ENCODE measurements at places on chromosomes 3 and 15.

GRCh38 chr15:58526647-58527192, 94.9 kb downstream of the LIPC start:
- no peak for DNase-seq

- peak; percentile 40 for DNase-seq
Observed at GRCh38 chr15:90059208-90059985, 42.9 kb downstream of the IDH2 start.

DNA sequence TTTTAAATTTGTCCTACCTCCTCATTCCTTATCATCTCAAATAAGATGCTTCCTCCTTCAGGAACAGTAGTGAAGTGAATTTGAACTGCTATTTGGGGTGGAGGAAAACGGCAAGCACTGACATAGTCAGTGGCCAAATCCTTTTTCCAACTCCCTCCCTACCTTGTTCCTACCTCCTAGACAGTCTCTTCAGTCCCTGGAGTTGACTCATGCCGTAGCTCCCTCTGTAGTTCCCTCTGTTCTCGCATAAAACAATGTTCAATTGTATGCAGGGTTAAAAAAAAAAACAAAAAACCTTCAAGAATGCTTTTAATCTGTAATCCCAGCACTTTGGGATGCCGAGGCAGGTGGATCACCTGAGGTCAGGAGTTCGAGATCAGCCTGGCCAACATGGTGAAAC, 1.4 kb downstream of the UBR1 start:
- no peak for DNase-seq

GRCh38 chr3:23294770-23295387, 91.8 kb downstream of the UBE2E2 start:
- DNase-seq: no peak

GRCh38 chr3:120469440-120469839, 18.6 kb upstream of the FSTL1 start:
- no peak for DNase-seq

GRCh38 chr15:100311154-100311625, 30.6 kb downstream of the ADAMTS17 start:
- DNase-seq: peak; percentile 24

DNA sequence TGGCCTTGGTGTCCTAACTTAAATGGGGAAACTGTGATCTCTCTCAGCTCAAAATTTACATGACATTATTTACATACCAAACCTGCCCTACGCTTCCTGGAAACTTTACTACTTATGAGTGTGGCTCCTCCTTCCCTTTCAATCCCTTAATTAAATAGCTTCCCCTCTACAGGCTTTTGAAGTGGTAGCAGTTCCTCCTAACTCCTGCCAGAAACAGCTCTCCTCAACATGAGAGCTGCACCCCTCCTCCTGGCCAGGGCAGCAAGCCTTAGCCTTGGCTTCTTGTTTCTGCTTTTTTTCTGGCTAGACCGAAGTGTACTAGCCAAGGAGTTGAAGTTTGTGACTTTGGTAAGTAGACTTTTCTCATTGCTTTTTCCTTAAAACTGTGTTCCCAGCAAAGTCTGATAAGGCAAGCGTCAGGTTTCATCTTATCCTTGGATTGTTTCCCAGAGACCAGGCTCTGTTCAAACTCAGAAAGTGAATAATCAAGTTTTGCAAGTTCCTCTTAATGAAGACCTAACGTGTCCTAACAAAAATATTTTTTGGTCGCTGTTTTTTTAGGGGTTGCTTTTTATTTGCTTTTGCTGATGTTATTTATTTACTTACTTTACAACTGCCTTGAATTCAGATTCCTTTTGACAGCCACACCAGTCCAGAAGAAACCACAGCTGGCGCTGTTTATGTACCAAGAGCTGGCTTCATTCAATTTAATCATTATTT, at the start of gene ACP3:
Gene ACP3 (plus strand): TSS at position 179 of the 720 bp plus-strand sequence. CDS start 50 bp downstream, at position 229.
- DNase-seq: peak; percentile 7

DNA sequence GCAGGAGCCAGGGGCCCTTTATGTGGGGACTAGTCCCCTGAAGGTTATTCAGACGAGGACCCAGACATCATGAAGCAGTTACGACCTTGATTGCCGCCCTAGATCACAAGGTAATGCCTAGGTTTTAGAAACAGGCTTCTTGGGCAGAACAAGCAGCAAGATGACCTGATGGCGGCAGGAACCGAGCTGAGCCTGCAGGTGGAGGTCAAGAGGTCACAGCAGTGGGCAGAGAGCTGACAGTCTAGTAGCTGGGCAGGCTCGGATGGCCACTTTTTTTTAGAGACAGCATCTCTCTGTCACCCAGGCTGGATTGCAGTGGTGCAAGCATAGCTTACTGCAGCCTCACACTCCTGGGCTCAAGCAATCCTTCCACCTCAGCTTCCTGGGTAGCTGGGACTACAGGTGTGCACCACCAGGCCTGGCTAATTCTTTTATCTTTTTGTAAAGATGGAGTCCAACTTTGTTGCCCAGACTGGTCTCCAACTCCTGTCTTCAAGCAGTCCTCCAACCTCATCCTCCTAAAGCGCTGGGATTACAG, 83.5 kb upstream of the ABHD17C start:
- DNase-seq: no peak

GRCh38 chr15:54564166-54564565, 585.9 kb downstream of the UNC13C start:
- DNase-seq: no peak

DNA sequence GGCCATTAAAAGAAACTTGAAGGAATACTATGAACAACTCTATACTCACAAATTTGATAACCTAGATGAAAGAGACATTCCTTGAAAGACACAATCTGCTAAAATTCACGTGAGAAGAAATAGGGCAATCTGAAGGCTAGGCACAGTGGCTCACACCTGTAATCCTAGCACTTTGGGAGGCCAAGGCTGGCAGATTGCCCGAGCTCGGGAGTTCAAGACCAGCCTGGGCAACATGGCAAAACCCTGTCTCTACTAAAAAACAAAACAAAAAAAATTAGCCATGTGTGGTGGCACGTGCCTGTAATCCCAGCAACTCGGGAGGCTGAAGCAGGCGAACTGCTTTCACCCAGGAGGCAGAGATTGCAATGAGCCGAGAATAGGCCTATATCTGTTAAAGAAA, 104.8 kb downstream of the HES1 start:
- DNase-seq: no peak

GRCh38 chr15:100572362-100572983, 29.5 kb downstream of the LINS1 start:
- no peak for DNase-seq

DNA sequence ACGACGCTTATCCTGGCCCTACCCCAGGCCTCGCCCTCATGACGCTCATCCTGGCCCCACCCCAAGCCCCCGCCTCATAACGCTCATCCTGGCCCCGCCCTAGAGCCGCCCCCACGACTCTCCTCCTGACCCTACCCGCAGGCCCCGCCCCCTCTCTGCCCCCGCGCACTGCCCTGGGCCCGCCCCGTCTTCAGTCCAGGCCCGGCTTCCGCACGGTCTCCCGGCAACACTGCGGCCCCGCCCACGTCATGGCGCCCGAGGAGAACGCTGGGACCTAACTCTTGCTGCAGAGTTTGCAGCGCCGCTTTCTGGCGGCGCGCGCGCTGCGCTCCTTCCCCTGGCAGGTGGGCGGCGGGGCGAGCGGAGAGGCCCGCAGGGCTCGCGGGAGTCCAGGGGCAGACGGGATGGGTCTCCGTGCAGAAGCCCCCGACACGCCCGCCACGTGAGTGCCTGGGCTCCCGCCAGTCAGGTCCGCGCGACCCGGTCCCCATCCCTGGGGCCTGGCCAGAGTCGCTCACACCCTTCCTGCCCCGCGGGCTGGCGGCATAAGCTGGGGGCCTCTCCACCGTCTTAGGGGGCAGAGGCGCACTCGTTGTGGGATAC, 52.5 kb upstream of the ROPN1B start:
- peak; percentile 98 for DNase-seq

DNA sequence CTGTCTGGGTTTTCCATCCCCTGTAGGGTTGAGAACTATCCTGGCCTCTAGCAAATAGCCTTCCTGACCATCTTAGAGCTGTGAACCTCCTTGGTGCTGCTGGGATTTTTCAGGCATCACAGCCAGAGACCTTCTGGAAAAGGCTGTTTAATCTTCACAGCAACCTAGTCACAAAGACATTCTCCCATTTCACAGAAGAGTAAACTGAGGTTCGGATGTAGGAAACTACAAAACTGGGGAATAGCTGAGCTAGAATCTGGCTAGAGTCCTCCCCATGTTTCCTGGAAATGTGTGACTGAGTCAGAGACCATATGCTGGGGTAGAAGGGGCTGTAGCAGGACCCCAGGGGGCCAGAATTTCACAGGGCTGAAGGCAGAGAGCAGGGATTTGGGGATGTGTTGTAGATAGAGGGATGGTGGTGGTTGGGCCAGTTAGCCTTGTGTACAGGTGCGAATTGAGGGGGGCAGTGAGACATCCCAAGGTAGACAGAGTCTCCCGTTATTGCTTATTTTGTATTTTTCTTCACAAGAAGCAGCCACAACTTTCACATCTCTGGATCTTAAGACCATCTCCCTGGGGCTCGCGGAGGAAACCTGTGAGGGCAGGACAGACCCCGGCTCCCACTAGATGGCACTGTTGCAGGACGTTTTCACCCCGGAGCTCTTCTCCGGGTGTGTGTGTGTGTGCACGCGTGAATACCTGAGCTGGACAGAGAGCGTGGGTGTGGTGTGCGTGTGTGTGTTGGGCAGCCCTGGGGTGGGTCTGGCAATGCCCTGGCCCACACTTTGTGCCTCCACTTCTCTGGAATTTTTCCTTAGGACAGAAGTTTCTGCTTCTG, 66.9 kb upstream of the PRR23C start:
- DNase-seq: peak; percentile 22

- no peak for DNase-seq
Observed at GRCh38 chr3:109687626-109688025, 350.3 kb upstream of the DPPA4 start.

GRCh38 chr3:179015551-179016020, 56.0 kb downstream of the ZMAT3 start:
- peak; percentile 88 for DNase-seq

GRCh38 chr15:57541805-57542504, 49.7 kb upstream of the MYZAP start:
- peak; percentile 70 for DNase-seq

GRCh38 chr3:50536471-50537180, 30.9 kb downstream of the C3orf18 start:
- no peak for DNase-seq
